NCI-H526 (cell line): ENCODE measurements at places on chromosomes 7 and 10.

- DNase-seq, result no peak
Measured at GRCh38 chr7:28419716-28420115, 7.4 kb downstream of the CREB5 start.

DNA sequence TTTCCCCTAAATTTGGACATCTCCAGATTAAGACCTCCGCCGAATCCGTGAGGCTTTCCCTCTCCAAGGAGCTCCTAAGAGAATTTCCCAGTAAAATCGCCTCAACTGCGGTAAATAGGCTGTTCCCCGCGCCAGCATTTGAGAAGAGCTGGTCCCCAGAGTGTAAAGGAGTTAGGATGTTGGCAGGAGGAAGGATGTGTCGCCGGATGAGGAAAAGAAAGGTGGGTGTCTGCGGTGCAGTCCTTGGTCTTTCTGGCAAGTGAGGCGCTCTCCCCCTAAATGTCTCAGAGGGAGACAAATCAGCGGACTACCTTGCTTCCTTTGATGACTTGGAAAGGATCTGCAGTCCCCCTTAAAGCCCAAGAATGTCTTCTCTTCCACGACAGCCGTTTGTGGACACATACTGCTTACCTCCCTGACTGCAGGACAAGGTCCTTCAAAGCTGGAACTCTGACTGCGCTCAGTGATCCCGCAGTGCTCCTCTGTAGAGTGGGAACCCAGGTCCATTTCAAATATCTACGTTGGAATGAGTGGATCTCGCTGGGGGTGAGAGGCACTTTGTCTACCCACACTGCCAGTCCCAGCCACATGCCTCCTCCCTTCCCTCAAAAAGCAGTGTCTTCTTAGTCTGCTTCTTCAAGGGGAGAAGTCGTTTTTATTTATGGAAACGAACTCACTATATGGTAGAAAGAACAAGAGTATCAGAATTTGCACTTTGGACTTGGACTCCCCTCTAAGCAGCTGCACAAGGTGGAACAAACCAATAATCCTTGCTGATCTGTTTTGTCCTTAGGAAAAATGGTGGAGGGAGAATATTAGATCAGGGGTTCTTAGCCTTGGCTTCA, 1.1 kb upstream of the DLG5 start:
- no peak for DNase-seq

GRCh38 chr7:144836545-144836842, 641 bp upstream of the TPK1 start:
- no peak for DNase-seq

GRCh38 chr10:132548106-132548823, 10.7 kb downstream of the INPP5A start:
- DNase-seq, result peak; percentile 84

GRCh38 chr10:89043052-89043451, 52.5 kb downstream of the FAS start:
- no peak for DNase-seq

- no peak for DNase-seq
Measured at GRCh38 chr7:42100156-42100508, 136.9 kb downstream of the GLI3 start.

- peak; percentile 90 for DNase-seq
Measured at GRCh38 chr7:155589001-155589980, 42.9 kb upstream of the CNPY1 start.

DNA sequence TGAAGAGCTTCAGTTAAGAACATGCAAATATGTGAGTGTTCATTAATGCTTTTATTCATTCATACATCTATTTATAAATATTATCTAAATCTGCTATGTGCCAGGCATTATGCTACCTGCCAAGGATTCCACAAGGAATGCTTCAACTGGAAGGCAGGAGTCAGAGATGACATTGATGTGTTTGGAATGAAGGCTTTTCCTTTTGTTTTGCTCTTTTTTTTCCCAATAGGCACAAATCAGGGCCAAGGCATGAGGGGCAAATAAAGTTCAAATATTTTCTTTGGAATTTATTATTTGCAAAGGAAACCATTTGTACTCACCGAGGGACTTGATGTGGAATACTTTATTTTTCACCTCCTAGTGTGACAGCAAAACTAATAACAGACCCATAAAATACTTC, 530.3 kb downstream of the ARL4A start:
- DNase-seq, result no peak

DNA sequence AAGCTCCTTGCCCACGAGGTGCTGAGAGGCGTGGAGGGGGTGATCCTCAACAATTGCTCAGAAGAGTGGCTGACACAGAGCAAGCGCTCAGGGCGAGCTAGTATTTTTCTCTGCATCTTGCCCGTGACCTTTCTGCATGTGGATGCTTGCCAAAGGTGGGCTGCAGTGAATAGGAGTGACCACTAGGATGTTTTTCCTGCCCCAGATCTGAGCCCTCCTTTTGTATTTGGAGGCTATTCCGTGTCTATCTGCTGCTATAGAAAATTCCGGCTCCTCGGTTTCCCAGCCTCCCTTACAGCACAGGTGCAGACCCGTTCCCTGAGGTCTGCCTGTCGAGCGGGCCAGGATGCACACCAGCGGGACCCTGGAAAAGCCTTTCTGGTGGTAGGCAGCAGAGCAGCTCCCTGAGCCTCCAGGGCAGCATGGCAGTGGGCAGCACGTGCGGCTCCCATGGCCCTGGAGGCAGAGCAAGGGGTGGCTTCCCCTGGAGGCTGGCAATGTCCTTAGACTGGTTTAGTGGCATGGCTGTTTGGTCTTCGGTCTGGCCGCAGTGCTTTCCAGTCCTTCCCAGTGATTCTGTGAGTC, 145.1 kb upstream of the PCBD1 start:
- DNase-seq, result no peak

- peak; percentile 54 for DNase-seq
Measured at GRCh38 chr10:123133541-123134342, 2.0 kb upstream of the HMX3 start.

DNA sequence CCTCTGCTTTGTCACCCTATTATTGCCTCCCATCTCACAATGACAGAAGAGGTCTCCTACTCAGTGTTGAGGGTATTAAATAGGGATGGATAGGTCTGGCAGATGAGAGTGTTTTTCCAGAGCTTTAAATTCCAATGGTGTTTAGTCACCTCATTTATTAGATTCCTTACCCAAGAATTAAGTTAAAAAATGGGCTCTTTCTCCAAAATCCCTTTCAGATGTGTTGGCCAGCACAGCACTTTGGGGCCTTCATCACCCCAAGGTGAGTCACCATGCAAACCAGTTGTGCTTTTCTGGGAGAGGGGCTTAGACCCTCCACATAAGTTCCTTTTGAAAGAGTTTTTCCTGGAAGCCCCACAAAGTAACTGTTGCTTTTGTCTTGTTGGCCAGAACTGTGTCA, 78.4 kb downstream of the CYP26A1 start:
- DNase-seq, result no peak

GRCh38 chr7:375321-375831, 85.4 kb downstream of the FOXL3 start:
- DNase-seq, result no peak

DNA sequence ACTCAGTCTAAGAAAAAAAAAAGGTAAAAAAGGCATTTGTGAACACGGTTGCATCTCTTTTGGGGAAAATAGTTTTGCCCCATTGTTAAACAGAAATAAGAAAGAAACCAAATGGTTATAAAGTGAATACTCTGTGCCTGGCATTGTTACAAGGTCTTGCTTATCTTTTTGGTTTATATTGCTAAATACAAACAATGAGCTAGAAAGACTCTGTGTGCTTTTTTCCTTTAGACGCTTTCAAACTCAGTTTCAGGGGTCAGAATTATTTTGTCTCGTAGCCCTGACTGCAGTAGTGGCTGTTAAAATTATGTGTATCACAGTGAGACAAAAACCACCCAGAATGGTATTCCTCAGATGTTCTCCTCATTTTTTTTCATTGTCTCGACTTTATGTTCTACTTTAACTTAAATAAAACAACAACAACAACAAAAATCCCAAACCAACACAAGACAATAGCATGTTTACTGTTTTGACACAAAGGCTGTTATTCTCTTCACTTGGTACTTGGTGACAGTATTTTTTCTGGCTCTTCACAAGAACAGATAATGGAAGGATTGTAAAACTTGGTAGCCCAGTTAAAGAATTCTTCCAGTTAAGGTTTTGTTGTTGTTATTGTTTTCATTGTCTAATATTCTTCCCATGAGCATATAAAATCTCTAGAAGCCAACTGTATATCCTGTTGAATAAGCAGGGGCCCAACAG, 190.1 kb downstream of the PLXDC2 start:
- no peak for DNase-seq

GRCh38 chr10:124745673-124746072, 1.5 kb upstream of the FAM53B start:
- DNase-seq, result no peak

- no peak for DNase-seq
Measured at GRCh38 chr7:134729895-134730294, 49.5 kb upstream of the CALD1 start.

- peak; percentile 66 for DNase-seq
Measured at GRCh38 chr7:20172736-20173334, 44.3 kb downstream of the MACC1 start.

GRCh38 chr7:42232275-42232674, 4.7 kb downstream of the GLI3 start:
- no peak for DNase-seq

DNA sequence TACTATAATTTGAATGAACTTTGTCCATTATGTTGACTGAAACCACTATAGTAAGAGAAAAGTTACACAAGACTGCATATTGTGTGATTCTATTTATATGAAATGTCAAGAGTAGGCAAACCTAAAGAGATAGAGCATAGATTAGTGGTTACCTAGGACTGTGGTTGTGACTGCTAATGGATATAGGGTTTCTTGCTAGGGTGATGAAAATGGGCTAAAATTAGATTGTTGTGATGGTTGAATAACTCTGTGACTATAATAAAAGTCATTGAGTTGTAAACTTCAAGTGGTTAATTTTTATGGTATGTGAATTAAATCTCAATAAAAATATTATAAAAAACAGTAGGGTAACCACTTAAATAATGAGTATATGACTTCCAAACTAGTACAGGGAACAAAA, 142.9 kb upstream of the AHR start:
- DNase-seq, result no peak

- peak; percentile 15 for DNase-seq
Measured at GRCh38 chr10:129280908-129281586, 186.0 kb upstream of the MGMT start.

- peak; percentile 74 for DNase-seq
Measured at GRCh38 chr7:157002819-157003421, 7.5 kb downstream of the MNX1 start.

GRCh38 chr10:621981-622740, 67.3 kb downstream of the DIP2C start:
- no peak for DNase-seq

DNA sequence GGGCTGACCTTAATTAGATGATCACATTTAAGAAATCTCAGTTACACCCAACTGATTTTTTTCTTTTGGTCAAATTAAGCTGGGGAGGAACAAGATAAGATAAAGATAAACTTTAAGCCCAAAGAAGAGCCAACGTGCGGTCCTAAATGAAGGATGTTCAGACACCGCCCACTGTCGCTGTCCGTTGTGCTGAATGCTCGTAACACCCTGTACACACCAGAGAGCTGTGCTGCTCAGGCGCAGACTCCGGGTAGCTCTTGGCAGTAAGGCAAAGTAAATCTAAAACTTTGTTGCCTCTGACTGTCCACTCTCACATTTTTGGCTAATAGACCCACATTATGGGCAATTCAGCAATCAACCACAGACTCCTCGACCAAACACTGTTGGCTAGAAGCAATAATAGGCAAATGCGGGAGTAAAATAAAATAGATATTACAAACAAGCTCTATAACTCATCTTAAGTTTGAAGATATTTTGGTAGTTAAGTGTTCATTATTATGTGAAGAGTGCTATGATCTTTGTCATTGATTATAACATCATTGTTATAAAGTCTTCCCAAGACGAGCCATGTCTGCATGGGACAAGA, 57.1 kb downstream of the PLPP4 start:
- DNase-seq, result no peak

DNA sequence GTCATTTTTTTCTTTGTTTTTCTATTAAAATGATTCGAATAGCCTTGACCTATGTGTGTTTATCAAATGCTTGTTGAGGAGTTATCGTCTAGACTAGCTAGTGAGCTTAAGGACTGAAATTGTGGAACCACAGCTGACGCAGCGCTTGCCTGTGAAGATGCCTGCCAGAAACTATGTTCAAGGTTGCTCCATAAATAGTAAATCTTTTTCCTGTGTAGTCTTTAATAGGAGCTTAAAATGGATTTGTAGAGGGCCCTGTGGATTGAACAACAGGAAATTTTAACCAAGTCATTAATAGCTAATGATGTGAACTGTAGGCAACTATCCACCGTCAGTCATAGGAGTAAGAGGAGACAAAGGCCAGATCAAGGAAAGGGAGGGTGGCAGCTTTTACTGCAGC, 145.1 kb downstream of the GNAI1 start:
- peak; percentile 56 for DNase-seq

DNA sequence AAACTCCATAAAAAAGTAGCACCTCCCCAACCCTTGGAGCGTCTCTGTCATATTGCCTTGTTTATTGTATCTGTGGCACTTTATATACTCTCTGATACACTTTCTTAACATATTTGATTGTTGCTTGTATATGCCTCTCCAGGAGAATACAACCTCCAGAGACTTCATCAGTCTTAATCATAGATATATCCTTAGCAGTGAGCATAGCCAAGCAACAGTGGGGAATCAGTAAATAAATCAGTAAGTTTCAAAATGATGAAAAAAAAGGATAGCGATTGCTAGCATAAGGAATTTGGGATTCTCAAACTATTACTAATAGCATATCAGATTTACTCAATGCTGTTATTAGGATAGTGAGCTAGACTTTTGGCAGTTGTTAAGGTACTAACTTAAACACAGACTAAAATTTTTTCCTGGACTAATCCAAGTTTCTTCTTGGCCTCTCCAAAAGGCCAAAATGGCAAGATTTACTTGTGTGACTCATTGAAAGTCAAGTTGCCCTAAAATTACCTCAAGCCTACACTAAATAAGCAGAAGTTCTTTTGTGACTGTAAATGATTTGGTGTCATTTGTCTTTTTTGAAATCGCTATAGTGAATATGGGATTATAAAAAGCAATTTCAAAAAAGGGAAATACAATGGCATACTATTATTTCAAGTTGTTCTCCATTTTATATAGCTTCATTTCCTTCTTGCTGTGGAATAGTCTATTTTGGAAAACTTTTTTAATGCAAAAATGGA, 177.9 kb downstream of the CHN2 start:
- no peak for DNase-seq

- DNase-seq, result no peak
Measured at GRCh38 chr10:67784474-67784873, 53.5 kb downstream of the DNAJC12 start.

DNA sequence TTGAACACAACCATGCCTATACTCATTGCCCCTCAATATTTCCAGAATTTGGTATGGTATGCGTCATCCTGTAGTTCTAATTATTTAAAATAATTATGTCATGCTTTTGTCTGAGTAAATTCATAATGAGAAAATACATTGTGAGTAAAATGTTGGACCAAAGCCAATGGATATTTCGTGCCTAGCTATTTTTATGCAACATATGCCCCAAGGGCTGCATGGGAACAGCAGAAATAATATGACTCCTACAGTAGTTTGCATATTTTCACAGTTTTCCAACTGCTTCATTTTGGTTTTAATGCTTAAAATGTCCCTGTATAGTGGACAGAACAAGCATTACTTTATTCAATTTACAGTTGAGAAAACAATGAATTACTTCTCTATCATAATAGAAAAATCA, 1115.6 kb upstream of the GHITM start:
- DNase-seq, result no peak

- DNase-seq, result no peak
Measured at GRCh38 chr10:131795761-131796160, 105.0 kb upstream of the PPP2R2D start.

- no peak for DNase-seq
Measured at GRCh38 chr7:151376218-151376902, 33.5 kb downstream of the WDR86 start.

GRCh38 chr7:20152511-20152910, 64.7 kb downstream of the MACC1 start:
- no peak for DNase-seq

GRCh38 chr10:67224553-67224952, 298.7 kb downstream of the LRRTM3 start:
- no peak for DNase-seq
